ENCODE measurements at places on chromosomes 3 and 15.
A peak's percentile ranks its signal among the peaks of the same experiment; 100 is the strongest.

DNA sequence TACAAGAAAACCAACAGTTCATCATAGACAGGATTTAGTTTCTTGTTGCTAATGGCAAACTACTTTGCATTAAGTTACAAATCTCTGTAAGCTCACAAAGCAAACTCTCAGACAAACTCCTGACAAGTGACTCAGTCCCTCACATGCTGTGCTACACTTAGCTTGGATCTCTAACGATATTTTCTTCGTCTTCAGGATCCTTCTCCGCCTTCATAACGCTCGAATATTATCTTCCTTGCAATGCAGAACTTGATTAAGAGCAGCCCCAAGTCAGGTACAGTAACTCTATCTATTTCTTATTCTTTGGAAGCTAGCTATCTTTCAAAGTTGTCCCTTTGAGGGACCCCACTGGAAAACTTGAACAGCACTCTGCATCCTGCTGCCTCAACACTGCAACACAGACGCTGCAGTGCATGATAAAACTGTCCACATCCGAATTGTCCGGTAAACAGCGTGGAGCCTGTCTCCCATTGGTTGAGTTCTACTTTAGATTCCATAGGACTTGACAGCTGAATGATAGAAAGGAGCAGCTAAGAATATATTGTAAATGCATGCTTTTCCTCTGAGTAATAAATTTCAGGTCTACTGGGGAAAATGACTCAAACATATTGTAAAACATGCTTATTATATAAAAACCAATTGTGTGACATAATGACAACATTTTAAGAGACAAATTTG is 61.3 kb downstream of the UACA start:
- peak; percentile 73 for DNase-seq

GRCh38 chr3:55454611-55455010 is 32.5 kb downstream of the WNT5A start:
- DNase-seq: peak; percentile 91

DNA sequence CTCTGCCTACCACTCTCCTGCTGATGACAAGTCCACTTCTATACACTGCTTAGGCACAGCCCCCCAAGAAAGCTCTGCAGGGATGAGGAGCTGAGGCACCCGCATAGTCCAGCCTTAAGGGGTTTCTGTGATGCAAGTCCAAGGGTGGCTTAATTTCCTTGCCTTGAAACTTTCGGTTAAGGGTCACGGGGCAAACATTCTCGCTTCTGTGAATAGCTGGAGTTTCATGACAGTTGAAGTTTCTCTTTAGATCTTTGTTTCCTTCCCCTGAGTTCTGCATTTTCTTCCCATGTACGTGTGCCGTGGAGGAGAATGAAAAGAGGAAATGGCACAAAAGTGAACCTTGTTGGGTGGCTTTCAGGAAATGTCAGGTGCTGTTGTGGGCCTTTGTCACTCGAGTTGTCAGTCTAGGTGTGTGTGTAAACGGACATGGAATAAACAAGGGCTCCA is 7.0 kb downstream of the GPR160 start:
- no peak for DNase-seq

DNA sequence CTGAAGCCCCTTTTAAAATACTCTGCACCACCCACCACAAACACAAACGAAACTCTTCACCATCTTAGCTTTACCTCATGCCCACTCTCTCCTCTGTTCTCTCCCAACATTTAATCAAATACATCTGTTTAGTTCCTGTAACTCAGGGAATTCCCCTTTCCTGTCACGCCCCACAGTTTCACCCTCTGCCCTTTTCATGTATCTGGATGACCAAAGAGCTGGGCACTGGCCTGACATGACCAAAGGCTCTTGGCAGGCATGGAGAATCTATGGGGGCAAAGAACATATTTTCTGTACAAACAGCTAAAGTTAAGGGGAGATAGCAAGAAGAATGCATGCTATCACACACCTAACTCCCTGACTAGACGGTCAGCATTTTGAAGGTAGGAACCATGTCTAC is 270.0 kb downstream of the TBL1XR1 start:
- DNase-seq: no peak

GRCh38 chr3:110568246-110568645 is 503.4 kb upstream of the NECTIN3 start:
- DNase-seq: peak; percentile 96

DNA sequence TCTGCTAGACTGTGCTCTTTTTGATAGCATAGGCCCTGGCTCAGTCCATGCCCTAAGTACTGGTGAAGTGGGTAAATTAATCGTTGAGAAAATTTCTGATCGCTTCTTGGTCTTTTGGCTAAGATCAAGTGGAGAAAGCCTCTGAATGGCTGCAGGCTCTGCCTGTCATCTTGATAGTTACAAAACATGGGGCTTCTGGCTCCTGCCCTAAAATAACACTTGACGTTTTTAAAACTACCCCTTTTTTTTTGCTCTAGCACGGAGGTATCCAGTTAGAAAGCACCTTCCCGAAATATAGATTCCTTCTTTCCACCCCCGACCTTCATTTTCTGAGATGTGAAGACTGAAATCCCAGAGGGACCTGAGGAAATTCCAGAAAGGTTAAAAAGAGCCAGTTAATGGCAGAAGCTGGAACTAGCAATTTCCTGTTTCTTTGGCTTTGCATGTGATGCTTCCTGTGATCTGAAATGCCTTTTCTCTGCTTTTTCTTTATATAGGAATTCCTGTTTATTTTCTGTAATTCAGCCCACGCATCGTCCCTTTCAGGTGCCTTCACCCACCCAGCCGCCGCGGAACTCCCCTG is 799 bp upstream of the C2CD4B start:
- no peak for DNase-seq

DNA sequence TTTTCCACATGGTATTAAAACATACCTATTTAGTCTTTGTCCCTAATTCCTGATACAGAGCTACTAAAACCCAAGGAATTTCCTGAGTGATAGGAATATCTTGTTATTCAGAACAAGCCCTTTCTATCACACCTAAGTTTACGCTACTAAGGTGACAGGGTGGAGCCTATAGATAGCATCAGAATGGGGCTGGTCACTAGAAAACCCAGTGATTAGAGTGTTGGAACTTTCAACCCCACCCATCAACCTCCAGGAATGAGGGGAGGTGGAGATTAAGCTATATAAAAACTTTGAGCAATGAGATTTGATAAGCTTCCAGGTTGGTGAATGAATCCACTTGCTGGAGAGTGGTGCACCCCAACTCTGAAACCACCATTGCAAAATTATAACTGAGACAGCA is 62.1 kb upstream of the RNU6-1 start:
- no peak for DNase-seq

DNA sequence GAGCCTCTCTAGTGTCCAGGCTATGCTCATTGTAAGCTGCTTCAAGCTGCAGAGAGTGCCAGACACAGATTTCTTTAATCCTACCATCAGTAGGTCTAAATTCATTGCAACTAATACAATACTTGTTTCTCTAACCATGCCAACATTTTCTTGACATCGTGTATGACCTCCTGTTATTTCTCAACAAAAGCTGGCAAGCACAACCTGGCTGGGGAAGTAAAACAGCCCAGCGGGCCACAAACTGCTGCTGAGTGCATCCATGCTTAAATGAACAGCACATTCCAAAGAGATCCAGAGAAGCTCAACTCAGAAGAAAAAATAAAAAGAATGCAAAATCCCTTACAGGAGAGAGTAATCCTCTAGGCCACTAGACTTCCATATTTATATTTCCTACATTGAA is 36.5 kb downstream of the GMNC start:
- DNase-seq: no peak

GRCh38 chr3:141312354-141313092 is 55.8 kb upstream of the ZBTB38 start:
- peak; percentile 24 for DNase-seq

GRCh38 chr3:38353151-38353550 is 6.6 kb downstream of the XYLB start:
- peak; percentile 68 for DNase-seq

DNA sequence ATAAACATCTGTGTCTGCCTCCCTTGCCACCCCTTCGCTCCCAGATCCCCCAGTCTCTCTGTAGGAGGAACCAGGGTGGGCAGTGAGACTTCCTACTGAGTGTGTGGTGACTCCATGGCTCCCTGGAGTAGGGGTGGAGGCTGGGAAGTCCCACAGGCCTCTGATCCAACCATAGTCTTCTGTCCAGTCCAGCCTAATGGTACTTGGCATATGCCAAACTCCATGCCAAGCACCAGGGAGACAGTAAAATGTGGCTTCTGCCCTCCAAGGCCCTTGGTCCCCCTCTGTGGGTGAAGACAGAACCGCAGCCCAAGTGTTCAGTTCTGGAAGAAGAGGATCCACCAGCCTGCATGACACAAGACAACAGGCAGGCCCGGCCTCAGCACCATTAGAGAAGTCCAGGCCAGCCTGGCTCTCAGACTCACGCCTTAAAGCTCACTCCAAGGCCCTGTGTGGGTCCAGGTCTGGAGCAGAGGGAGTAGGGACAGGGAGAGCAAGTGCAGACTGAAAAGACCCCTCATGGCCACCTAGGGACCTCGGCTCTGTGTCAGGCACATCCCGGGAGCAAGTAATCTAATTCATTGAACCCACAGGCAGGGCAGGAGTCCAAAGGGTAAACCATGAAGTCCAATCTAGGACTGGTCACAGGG is 112.7 kb downstream of the ETFA start:
- DNase-seq: no peak

GRCh38 chr3:159169828-159170227 is 368.0 kb downstream of the MFSD1 start:
- DNase-seq: peak; percentile 93

- no peak for DNase-seq
Observed at GRCh38 chr15:90049666-90050604, 48.8 kb downstream of the ZNF710 start.

GRCh38 chr3:13278783-13279531 is 141.2 kb downstream of the NUP210 start:
- no peak for DNase-seq

- peak; percentile 91 for DNase-seq
Observed at GRCh38 chr3:48558493-48559134, 2.0 kb upstream of the PFKFB4 start.

DNA sequence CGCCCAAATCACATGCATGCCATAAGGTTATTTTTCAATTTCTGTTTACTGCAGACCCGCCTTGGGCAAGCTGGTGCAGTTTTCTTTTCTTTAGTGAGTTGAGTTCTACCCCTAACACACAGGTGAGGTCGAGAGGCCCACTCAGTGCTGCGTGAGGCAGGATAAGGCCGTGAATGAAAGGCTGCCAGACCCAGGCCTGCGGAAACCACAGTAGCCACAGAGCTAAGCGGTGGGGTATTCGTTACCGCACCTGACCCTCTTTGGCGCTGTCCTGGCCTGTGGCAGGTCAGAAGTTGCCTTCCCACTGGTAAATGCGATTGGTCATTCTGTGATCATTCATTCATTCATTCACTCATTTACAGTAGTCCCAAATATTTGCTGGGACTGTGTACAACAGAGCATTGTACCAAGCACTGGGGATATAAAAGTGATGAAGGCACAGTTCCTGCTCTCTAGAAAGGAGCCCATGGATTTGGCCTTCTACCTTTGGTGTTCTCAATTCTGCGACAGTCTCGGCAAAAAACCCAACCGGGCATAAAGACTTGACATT is 144.8 kb downstream of the XXYLT1 start:
- DNase-seq: no peak

GRCh38 chr15:43889042-43889441 is 62.2 kb downstream of the WDR76 start:
- no peak for DNase-seq

GRCh38 chr15:67253101-67253500 is 1.4 kb downstream of the AAGAB start:
- no peak for DNase-seq

GRCh38 chr15:78791357-78791756 is 19.9 kb downstream of the ADAMTS7 start:
- DNase-seq: no peak

DNA sequence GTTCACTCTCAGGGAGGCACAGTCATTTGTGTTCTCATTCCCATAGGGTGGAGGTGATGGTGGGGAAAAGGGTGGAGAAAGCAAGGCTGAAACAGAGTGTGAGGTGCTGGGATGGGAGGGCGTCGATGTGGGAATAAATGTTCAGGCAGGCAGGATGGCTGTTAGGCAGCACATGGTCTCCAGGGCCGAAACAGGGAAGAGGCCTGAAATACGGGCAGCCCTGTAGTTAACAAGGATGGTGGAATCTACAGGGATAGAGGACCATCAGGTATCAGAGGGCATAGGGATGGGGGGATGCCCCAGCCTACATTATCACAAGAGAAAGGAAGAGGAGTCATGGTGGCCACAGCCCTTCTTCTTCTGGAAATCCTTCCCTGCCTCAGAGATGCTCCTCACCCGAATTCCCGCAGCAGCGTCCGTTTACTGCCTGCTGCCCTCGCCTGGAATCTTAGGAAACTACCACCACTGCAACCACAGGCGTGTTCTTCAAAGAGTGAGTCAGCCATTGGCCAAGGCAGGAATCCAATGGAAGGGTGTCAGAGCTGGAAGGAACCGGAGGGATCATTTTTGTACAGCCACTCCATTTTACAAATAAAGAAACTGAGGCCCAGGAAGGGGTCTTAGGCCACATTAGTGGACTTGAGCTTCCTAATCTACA is 49.7 kb upstream of the POMGNT2 start:
- peak; percentile 76 for DNase-seq

- no peak for DNase-seq
Observed at GRCh38 chr15:46677491-46677890, 1039.8 kb upstream of the SEMA6D start.

GRCh38 chr3:43346978-43347749 is 60.8 kb downstream of the SNRK start:
- no peak for DNase-seq

DNA sequence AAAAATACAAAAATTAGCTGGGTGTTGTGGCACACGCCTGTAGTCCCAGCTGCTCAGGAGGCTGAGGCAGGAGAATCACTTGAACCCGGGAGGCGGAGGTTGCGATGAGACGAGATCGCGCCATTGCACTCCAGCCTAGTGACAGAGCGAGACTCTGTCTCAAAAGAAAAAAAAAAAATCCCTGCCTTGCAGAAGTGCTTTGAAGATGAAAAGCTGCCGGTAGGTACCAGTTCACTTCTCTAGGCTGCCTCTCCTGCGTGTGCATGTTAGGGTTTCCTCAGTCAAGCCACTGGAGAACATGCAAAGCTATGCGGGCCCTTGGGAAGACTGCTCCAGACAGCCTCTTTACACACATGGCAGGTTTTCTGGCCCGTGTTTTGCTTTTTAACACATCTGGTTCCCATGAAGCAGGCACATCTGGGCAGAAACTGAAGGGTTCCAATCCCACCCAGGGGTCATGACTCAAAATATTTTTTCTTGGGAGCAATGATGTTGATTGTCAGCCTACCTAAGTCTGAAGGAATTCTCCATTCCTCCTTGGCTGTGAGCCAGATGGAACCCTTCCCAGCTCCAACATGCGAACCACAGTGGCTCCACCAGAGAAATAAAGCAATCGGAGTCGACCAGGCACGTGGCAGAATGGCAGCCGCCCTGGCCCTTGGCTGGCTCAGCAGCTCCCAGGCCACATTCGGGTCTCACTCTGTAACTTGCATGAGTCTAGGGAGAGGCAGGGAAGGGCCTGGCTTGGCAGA is 29.6 kb downstream of the MGLL start:
- DNase-seq: peak; percentile 97

- DNase-seq: no peak
Observed at GRCh38 chr3:124431331-124431994, 298.8 kb upstream of the UMPS start.
